Thoracic aorta (tissue), 2 donors: ENCODE measurements at places on chromosomes 7 and 10. TPM values are rescaled to one million over a fixed set of nuclear protein-coding genes. Genes with fewer than 3 reads are reported as not detected.

The PDK4 gene
- total RNA-seq = 316 TPM

DNA sequence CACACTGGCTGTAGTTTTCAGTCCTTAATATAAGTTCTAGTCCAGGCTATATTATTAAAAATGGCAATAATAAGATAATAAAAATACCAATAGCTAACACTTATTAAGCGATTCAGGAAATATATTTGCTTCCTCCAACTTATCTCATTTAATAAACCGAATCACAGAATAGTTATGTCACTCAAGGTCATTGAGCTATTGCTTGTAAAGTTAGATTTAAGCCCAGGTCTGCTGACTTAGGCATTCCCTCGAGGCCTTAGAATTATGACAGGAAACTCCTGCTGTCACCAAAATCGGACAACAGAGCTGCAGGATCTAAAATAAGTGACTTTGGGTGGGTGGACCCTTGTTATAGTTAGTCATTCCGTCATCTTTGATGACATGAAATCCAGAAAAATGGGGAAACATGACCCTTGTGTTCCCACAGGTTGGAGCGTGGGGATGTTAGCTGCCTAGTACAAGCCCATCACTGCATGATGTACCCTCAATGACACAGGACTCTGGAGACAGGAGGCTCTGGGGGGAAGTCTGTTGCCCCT is 181.3 kb upstream of the PHYHIPL start:
- peaks cover 29% of the 10 kb centered on the region for H3K4me1 ChIP-seq
- no peak overlapping the region for H3K4me3 ChIP-seq
- no peaks in the 10 kb centered on the region for H3K36me3 ChIP-seq

- no peak overlapping the region for H3K27ac ChIP-seq
- H3K4me3 ChIP-seq = no peak overlapping the region
- no peak for DNase-seq
- H3K4me1 ChIP-seq = no peaks in the 10 kb centered on the region
- H3K36me3 ChIP-seq = no peaks in the 10 kb centered on the region
- no peaks in the 10 kb centered on the region for H3K27me3 ChIP-seq
These were observed 588.0 kb upstream of the LRRN3 start for GRCh38 chr7:110502888-110503465.

- DNase-seq = no peak
- no peak overlapping the region for H3K27ac ChIP-seq
- peaks cover 10% of the 10 kb centered on the region for H3K4me1 ChIP-seq
- H3K4me3 ChIP-seq = no peak overlapping the region
These were observed 66.1 kb upstream of the PIP4K2A start for GRCh38 chr10:22780474-22780885.

The TMUB1 gene
- total RNA-seq = 25.7 TPM

The ASIC3 gene
- 2.0 TPM for total RNA-seq

DNA sequence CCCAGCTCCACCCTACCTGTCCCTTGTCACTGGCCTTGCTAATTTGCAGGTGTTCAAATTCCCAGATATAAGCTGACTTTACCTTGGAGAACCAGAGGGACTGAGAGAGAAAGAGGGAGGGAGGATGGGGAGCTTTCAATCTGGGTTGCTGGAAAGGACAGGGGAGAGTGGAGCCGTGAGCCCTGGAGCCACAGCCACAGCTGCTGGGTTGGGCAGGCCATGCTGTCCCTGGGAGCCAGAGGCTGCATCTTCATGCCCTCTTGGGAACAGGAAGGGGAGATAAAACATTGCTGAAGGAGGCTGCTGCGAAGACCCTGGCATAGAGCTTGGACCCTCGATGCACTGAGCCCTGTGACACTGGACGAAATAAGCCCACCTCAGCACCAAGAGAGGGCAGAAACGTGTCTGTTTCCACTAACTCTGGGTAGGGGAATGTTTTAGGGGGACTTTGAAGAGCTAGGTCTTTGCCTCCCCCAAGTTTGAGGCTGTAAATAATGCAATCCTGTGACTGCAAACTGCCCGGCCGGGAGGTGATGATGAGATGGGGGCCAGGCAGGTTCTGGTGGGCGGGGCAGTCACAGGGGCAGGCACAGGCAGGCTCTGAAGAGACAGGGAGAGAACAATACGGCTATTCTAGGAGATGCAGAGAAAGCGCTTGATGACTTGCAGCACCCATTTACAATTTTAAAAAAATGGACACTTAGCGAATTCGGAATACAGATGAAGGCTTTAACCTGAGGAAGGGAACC is 5.8 kb upstream of the JAKMIP3 start:
- H3K36me3 ChIP-seq = no peaks in the 10 kb centered on the region
- H3K27me3 ChIP-seq = no peaks in the 10 kb centered on the region
- no peaks in the 10 kb centered on the region for H3K4me1 ChIP-seq
- no peak for DNase-seq
- no peak overlapping the region for H3K4me3 ChIP-seq

The PKD2L1 gene
- not detected for total RNA-seq

GRCh38 chr10:131944412-131944811 is 37.3 kb downstream of the BNIP3 start:
- DNase-seq = no peak
- H3K36me3 ChIP-seq = peaks cover 30% of the 10 kb centered on the region
- H3K27ac ChIP-seq = no peak overlapping the region
- H3K4me3 ChIP-seq = no peak overlapping the region

- H3K36me3 ChIP-seq = no peaks in the 10 kb centered on the region
- DNase-seq = no peak
- H3K27me3 ChIP-seq = no peaks in the 10 kb centered on the region
- H3K4me1 ChIP-seq = no peaks in the 10 kb centered on the region
These were observed 187.9 kb upstream of the MALRD1 start for GRCh38 chr10:18860631-18861240.

The OR13A1 gene
- total RNA-seq = 0.85 TPM

DNA sequence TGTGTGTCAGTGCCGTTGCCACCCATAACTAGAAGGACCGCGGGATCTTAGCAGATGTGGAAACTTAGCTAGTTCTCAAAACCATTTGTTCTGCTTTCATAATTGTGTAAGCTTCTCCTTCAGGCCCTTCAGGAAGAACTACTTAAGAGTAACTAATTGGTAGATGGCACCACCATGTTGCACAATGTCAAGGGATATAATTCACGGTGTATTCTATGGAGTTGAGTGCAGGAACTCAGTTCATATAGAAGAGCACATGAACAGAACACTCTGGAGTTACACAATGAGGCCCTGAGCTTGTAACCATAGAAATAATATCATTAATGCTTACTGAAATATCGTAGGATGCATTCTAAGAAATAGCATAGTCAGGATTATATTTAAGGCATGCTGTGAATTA is 126.5 kb upstream of the GAD2 start:
- no peaks in the 10 kb centered on the region for H3K4me1 ChIP-seq
- H3K27ac ChIP-seq = no peak overlapping the region
- H3K27me3 ChIP-seq = no peaks in the 10 kb centered on the region
- H3K36me3 ChIP-seq = no peaks in the 10 kb centered on the region
- no peak for DNase-seq

The ARHGAP22 gene
- total RNA-seq = 15.4 TPM

GRCh38 chr10:133197786-133198185 is 32.2 kb upstream of the UTF1 start:
- H3K36me3 ChIP-seq = no peaks in the 10 kb centered on the region
- DNase-seq = no peak
- no peaks in the 10 kb centered on the region for H3K4me1 ChIP-seq
- H3K27ac ChIP-seq = no peak overlapping the region
- no peak overlapping the region for H3K4me3 ChIP-seq
- H3K27me3 ChIP-seq = no peaks in the 10 kb centered on the region

The EVX1 gene
- not detected for total RNA-seq

The TWNK gene
- total RNA-seq = 16.6 TPM

- no peaks in the 10 kb centered on the region for H3K4me1 ChIP-seq
- H3K27me3 ChIP-seq = no peaks in the 10 kb centered on the region
- no peak for DNase-seq
- H3K36me3 ChIP-seq = no peaks in the 10 kb centered on the region
- no peak overlapping the region for H3K27ac ChIP-seq
These were observed 43.6 kb downstream of the PPP1R3A start for GRCh38 chr7:113875224-113875623.

- no peak for DNase-seq
- no peaks in the 10 kb centered on the region for H3K27me3 ChIP-seq
- H3K36me3 ChIP-seq = peaks cover 32% of the 10 kb centered on the region
- no peaks in the 10 kb centered on the region for H3K4me1 ChIP-seq
- no peak overlapping the region for H3K27ac ChIP-seq
These were observed 290.5 kb downstream of the USP6NL start for GRCh38 chr10:11320809-11321520.

- no peak for DNase-seq
- H3K27ac ChIP-seq = no peak overlapping the region
- H3K36me3 ChIP-seq = no peaks in the 10 kb centered on the region
- peaks cover 16% of the 10 kb centered on the region for H3K4me1 ChIP-seq
- H3K4me3 ChIP-seq = no peak overlapping the region
These were observed 47.6 kb downstream of the PRTFDC1 start for GRCh38 chr10:24904824-24905223.

GRCh38 chr7:35553519-35553918 is 141.4 kb downstream of the HERPUD2 start:
- H3K4me3 ChIP-seq = no peak overlapping the region
- DNase-seq = no peak
- no peaks in the 10 kb centered on the region for H3K36me3 ChIP-seq
- no peaks in the 10 kb centered on the region for H3K27me3 ChIP-seq

DNA sequence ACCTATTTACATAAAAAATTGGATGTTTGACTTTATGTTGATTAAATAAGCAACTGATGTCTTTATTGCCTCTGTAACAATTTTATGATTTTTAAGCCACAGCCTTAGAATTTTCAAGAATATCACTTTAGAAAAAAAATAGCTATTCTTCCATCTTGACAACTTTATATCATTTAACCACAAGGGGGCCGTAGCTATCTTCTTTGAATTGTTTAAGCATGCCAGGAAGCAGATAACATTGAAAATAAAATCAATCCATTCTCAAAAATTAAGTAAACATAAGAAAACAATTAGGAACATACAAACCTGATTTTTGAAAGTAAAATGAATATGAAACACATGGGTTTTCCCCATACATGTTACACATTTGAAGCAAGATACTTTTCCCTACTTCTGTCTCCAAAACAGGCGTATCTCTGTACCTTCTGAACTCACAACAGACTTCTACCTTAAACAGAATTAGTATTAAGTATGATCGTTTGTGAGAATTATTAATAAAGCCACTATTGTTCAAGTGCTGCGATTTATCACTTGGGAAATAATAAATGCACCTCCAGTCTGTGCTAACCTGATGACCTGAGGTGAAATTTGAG is 209.0 kb downstream of the CACNA2D1 start:
- H3K27ac ChIP-seq = no peak overlapping the region
- H3K4me3 ChIP-seq = no peak overlapping the region
- no peaks in the 10 kb centered on the region for H3K36me3 ChIP-seq
- DNase-seq = no peak
- H3K4me1 ChIP-seq = no peaks in the 10 kb centered on the region

The SH2B2 gene
- total RNA-seq = 30.2 TPM

DNA sequence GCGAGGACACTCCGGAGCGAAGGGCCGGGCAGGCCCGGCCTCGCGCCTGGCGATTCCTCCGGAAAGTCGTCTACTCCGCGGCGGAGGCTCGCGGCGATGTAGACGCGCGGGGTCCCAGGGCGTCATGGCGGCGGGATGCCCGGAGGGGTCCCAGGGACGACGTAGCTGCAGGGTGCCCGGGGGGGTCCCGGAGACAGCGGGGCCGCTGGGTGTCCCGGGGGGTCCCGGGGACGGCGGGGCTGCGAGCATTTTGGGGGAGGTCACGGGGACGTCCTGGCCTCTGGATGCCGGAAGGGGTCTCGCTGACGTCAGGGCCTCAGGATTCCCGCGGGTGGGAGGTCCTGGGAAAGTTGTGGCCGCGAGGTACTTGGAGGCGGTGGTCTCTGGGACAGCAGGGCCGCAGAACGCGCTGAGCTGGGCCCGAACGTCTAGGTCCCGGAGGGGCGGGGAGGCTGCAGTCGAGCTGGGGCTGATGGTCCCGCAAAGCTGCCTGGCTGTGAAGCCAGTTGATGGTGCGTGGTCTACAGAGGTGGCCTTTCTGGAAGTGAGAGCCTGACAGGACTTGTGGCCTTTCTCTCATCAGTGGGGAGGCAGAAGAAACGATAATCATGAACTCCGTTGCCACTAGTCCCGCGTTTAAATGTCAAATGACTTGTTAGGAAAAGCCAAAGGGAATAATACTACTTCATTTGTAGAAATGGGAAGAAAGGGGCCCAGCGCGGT is 637 bp downstream of the HSPA14 start:
- H3K4me1 ChIP-seq = peaks cover 17% of the 10 kb centered on the region
- peak overlapping the region; percentile 96 for H3K4me3 ChIP-seq
- DNase-seq = no peak
- H3K36me3 ChIP-seq = peaks cover 19% of the 10 kb centered on the region

- no peak overlapping the region for H3K4me3 ChIP-seq
- DNase-seq = no peak
- no peaks in the 10 kb centered on the region for H3K27me3 ChIP-seq
- H3K36me3 ChIP-seq = no peaks in the 10 kb centered on the region
- H3K4me1 ChIP-seq = no peaks in the 10 kb centered on the region
These were observed 73.8 kb downstream of the MRPL32 start for GRCh38 chr7:43006008-43006407.

The C10orf105 gene
- not detected for total RNA-seq

- no peak overlapping the region for H3K4me3 ChIP-seq
- no peak for DNase-seq
- no peaks in the 10 kb centered on the region for H3K36me3 ChIP-seq
- H3K27me3 ChIP-seq = no peaks in the 10 kb centered on the region
- H3K4me1 ChIP-seq = no peaks in the 10 kb centered on the region
These were observed 18.1 kb downstream of the CALN1 start for GRCh38 chr7:72394016-72394415.

The EPO gene
- total RNA-seq = not detected

DNA sequence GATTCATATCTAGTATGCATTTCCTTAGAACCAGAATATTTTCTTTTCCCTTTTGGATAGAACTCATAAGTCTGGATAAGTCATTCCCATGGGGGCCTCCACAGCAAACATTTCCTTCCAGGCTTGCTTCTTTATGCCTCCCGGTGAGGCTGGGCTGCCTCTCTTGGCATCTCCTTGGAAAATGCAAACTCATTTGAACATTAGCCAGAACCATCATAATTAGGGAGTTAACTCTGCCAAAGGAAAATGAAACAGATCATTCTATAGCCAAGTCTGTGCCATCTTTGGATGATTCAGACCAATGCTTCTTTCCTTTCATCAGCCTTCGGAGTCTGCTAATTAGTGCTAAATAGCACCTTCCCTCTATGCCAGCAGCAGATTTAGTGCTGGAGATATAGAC is 81.1 kb downstream of the PLPP4 start:
- DNase-seq = no peak
- H3K4me3 ChIP-seq = no peak overlapping the region
- H3K4me1 ChIP-seq = no peaks in the 10 kb centered on the region
- no peaks in the 10 kb centered on the region for H3K36me3 ChIP-seq
- no peak overlapping the region for H3K27ac ChIP-seq
- H3K27me3 ChIP-seq = no peaks in the 10 kb centered on the region

The SUN3 gene
- total RNA-seq = not detected
